ENCODE measurements at places on chromosomes 7 and 10.

- no peak for DNase-seq
These were observed 134.9 kb downstream of the RAMP3 start for GRCh38 chr7:45292481-45292880.

DNA sequence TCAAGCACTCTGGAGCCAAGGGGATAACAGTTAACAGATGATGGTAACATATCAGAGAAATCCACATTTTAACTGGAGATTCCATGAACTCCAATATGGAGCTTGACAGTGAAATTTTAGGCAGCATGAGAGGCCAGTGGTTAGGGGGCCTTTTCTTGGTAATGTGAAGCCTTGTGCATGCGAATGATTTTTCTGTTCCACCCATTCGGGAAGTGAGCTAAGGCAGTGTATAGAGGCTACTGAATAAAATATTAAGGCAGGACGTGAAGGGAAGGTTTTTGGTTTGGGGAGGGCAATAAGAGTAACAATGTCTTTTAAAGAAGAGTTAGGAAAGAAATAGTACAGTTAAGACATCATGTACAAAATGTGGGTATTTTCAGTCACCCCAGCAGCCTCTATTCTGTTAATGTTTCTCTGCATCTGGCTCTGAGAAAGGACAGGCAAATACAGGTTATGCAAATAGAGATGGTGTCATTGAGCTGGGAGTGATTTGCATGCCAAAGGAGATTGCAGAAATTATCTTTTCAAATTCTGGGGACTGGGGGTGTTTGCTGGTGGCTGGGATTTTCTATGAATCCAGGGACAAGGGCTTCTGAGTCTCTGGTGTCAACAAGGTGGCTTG is 6.8 kb upstream of the TAS2R60 start:
- DNase-seq, result no peak

DNA sequence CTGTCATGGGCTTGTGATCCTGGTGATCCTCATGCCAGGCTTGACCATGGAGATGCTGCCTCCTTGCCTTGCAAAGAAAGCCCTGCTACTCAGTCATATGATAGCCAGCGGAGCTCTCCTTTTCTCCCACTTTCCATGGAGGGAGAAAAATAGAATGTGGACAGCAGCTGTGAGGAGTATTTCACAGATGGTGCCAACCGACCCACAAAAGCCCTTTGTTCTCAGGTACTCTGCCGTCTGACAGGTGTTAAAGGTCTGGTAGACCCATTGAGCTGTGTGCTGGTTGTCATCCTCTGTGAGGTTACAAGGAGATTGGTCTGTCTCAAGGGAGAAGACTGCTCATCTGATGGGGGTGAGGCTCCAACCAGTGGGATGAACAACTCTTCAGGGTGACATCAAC is 29.5 kb upstream of the COBL start:
- DNase-seq, result no peak

DNA sequence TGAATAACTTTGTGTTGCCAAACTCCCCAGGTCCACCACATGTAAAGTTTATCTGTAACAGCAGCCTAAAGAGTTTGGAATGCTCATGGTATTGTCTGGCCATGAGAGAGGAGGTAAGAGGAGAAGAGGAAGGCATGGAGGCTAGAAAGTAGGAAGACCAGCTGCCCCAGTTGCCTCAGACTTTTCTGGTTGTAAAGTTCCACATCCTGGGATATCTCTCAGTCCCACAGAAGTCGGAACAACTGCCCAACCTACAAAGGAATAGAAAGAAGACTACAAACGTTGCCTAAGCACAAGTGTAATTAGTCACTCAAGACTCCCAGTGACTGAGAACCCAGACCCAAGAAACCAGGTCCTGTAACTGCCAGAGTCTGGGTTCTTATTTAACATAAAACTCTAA is 47.3 kb downstream of the CREB3L2 start:
- no peak for DNase-seq

DNA sequence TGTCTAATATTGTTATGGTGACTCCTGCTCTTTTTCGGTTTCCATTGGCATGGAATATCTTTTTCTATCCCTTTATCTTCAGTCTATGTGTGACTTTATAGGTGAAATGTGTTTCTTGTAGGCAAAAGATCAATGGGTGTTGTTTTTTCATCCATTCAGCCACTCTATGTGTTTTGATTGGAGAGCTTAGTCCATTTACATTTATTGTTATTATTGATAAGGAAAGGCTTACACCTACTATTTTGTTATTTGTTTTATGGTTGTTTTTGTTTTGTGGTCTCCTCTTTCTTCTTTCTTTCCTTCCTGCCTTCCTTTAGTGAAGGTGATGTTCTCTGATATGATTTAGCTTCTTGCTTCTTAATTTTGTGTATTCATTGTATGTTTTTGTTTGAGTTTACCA is 414.3 kb downstream of the ADRA2A start:
- DNase-seq, result no peak

Data from CD4-positive, alpha-beta T cell treated with Interleukin-6 at 100 ng/mL for 8 hours (primary cell).